ENCODE measurements at places on chromosomes 11 and 22.
A peak's percentile ranks its signal among the peaks of the same experiment; 100 is the strongest.

- DNase-seq, result no peak
These were observed 8.0 kb upstream of the CLCF1 start for GRCh38 chr11:67381244-67381972.

- peak; percentile 15 for DNase-seq
These were observed 137.5 kb downstream of the FAM76B start for GRCh38 chr11:95652002-95652472.

GRCh38 chr11:93512073-93512475 is 31.1 kb downstream of the SMCO4 start:
- DNase-seq, result no peak

DNA sequence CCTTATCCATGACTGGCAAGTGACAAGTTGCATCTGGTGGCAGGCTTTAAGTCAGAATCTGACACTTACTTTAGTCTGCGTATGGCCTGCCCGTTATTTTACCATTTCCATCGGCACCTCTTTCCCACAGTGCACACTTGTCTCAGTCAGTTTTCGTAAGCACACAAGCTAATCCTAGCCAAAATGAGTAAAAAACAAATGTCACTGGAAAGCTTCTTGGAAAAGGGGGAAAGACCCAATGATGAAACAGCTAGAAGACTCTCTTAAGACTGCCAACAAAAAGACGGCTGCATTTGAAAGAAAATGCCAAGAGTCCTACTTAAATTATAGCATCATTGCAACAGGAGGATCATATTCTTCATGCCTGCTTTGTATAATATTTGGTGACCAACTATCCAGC is 457.9 kb upstream of the ISX start:
- DNase-seq, result no peak

- DNase-seq, result no peak
These were observed 17.1 kb downstream of the GRAP2 start for GRCh38 chr22:39917776-39918495.

- DNase-seq, result peak; percentile 69
These were observed 548.5 kb downstream of the BUD13 start for GRCh38 chr11:116224154-116224888.

DNA sequence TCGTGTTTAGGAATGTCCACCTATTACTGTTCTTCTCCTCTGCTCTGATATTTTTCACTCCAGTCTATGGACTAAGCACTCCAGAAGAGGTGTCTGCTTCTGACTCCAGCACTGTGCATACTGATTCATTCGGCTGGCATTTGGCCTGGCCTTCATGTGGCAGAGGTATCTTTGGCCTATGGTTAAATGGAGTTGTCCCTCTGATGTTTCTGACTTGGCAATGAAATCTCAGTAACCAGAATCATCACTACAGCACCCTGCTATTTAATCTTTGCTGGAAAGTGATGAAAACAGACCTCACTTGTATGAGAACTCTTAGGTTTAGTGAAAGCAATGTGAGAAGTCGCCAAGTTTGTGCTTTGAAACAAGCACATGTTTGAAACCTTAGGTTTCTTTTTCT is 155.2 kb downstream of the MAML2 start:
- no peak for DNase-seq

DNA sequence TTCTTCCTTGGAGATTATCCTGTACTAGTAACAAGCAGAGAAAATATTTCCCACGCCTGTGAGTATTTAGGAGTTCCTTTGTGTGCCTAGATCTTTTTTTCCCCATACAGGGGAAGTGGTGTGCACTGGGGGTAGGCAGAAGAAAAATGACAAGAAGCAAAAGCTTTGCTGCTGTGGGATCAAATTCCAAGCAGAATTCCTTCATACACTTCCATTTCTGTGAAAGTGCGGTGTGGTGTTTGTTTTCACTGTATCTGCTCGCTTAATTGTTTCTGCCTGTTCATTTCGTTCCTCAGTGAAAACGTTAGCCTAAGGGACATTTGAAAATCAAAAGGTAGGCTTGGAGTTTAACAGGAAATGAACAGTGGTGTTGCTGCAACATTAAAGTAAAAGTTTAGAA is 47.9 kb downstream of the BLID start:
- DNase-seq, result no peak

DNA sequence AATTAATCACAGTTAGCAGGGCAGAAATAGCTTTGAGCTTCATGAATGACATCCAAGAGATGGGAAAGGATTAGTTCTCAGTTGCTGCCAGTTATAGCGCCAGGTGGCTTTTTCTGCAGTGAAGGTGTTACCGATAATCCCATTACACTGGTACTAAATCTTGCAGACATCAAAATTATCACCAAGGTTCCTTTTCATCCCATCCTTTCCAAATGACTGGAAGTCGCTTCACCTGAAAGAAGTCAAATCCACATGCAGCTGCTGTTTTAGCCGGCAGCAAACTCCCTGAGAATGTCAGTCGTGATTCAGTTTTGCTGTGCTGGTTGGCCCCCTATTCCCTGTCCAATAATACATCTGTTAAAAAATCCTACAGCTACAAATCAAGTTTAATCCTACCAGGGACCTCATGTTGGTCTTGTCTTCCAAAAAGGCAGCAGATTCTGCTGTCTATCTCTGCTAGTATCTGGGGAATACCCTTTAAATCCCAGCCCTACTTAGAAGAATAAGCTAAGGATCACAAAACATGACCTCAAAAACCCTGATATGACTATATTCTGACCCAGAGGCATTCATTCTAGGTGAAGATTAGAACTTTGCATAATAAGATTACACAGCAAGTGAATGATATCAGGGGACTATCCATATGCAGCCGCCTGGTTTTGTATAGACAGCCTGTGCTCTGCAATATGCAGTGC is 31.7 kb downstream of the IMMP1L start:
- peak; percentile 68 for DNase-seq

- no peak for DNase-seq
These were observed 115.4 kb downstream of the KIAA1671 start for GRCh38 chr22:25067851-25068421.

DNA sequence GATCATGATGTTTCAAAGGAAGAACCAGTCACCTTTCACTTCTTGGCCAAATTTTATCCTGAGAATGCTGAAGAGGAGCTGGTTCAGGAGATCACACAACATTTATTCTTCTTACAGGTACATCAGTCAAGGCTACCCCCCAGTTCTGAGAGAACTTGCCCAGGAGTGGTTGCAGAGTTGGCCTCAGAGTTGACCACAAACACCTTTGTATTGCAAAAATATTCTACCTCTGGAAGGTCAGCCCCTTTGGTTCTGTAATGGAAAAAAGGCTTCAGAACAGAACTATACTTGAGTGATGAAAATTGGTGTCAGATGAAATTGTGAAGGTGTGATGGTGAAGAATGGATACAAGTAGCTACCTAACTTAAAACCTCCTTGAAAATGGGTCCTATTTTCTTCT is 35.7 kb downstream of the NF2 start:
- no peak for DNase-seq

DNA sequence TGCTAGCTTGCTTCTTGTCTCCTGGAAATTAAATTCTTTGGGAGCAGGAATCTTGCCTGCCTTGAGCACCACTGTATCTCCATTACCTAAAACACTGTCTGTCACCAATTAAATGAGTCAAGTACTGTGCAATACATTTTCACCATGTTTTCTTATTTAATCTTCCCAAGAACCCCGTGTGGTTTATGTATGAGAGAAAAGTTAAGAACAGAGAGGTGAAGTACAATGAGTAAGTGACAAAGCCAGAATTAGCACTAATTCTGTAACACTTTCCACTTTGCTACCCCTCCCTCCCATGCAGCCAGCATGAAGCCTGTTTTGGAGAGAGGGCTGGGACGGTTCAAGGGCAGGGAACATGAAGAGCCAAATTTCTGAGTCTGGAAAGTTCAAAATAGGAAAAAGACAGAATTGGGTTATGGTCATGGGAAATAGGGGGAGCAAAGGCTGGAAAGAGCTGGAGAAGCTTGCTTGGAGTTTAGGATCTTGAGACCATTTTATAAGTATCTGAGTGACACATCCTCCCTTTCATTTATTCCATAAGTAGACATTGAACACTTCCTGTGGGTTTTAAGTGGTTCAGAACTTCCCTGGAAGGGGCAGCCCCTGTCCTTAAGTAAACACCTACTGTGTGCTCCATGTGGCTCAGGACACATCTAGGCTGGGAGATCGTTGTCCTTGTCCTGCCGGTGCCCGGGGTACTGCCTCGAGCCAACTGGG is 60.5 kb upstream of the CHST1 start:
- no peak for DNase-seq

GRCh38 chr22:36700711-36701670 is 2.6 kb downstream of the CACNG2 start:
- DNase-seq, result no peak

- DNase-seq, result no peak
These were observed 82.3 kb downstream of the RASSF10 start for GRCh38 chr11:13091373-13091772.

GRCh38 chr11:118895093-118896039 is 11.7 kb downstream of the CXCR5 start:
- DNase-seq, result no peak

DNA sequence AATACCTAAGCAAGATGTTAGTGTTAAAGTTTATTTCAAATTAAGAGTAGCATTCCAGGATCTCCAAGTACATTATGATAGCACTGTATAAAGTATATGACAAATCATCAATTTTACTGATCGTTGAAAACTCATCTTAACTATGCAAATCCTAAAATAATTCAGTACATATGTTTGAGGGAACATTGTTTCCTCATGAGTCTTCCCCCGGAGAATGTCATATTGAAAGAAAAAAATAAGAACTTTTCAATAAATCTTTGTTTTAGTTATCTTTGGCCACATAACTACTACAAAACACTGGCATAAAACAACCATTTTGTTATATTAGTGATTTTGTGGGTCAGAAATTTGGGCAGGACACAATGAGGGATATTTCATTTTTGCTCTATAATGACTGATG is 135.4 kb downstream of the METTL15 start:
- no peak for DNase-seq

Data from WERI-Rb-1 (cell line).